ENCODE measurements at places on chromosomes 2 and 18. TPM values are rescaled to one million over a fixed set of nuclear protein-coding genes. Genes with fewer than 3 reads are reported as not detected.

DNA sequence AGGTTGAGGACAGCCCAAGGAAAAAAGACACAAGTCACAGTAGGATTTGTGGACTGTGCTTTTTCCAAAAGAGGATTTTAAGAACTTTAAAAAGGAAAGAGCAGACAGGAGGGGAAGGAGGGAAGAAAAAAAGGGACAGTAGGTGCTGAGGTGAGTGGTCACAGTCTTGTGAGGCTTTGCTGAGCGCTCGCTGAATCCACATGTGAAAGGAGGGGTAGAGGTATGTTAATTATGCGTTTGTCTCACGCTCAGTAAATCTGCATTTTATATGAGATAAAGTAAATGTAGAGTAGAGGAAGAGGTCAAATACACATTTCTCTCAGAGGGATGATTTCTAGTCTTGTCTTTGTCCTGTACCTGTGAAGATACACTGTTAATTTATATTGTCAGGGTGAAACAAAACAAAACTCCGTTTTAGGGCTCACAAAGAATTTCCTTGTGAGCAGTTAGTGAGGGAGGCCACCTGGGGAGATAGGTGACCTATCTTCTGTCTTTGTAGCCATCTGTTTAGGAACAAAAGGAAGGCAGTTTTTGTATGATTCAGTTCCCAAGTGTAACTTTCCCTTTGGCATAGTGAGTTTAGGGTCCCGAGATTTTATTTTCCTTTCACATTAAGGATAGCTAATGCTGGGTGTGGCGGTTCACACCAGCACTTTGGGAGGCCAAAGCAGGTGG lies 25.3 kb downstream of the GNAL start:
- no peak for DNase-seq
- H3K36me3 ChIP-seq = no peaks in the 10 kb centered on the region
- H3K4me3 ChIP-seq = no peak overlapping the region
- peaks cover 10% of the 10 kb centered on the region for H3K27me3 ChIP-seq
- H3K27ac ChIP-seq = no peak overlapping the region
- no peaks in the 10 kb centered on the region for H3K4me1 ChIP-seq

DNA sequence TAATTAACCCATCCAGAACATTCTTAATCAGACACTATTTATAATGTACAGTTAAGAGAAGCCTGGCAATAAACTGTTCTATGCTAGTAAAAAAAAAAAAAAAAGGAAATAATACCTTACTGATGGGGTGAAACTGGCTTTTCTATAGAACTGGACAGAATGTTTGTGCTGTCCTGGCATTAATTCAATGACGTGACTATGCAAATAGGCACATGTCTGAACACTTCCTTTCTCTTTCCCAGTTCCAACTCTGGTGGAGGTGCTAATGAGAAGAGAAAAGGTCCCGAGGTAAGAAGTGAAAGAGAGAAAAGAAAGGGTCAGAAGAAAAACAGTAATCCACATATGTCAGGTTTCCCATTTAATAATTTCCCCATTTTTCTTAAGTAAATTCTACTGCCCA lies 508.4 kb downstream of the ZEB2 start:
- no peaks in the 10 kb centered on the region for H3K27me3 ChIP-seq
- no peak overlapping the region for H3K4me3 ChIP-seq
- peaks cover 20% of the 10 kb centered on the region for H3K36me3 ChIP-seq

DNA sequence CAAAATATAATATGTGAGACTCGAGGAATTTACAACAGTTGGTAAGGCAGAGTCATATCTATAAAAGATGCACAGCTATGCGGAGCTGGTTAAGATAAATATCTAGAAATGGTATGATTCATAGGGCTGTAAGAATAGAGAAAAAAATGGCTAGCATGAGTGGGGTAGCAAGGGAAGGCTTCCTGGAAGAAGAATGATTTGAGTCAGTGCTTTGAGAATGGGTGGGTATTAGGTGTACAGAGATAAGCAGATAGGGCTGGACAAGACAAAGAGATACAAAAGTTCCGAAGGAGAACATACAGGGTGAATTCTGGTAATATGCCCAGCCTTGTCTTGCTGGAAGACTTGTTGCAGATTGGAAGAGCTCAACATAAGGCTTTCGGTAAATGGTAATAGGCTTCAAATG lies 291.5 kb upstream of the CCDC68 start:
- peaks cover 2% of the 10 kb centered on the region for H3K27me3 ChIP-seq
- no peak overlapping the region for H3K27ac ChIP-seq
- H3K4me3 ChIP-seq = no peak overlapping the region
- no peaks in the 10 kb centered on the region for H3K36me3 ChIP-seq
- no peaks in the 10 kb centered on the region for H3K4me1 ChIP-seq

- H3K27me3 ChIP-seq = peaks cover 7% of the 10 kb centered on the region
- H3K36me3 ChIP-seq = peaks cover 11% of the 10 kb centered on the region
- no peak overlapping the region for H3K27ac ChIP-seq
- no peak for DNase-seq
- H3K4me1 ChIP-seq = no peaks in the 10 kb centered on the region
These were observed 21.1 kb upstream of the IL18R1 start for GRCh38 chr2:102334486-102334885.

DNA sequence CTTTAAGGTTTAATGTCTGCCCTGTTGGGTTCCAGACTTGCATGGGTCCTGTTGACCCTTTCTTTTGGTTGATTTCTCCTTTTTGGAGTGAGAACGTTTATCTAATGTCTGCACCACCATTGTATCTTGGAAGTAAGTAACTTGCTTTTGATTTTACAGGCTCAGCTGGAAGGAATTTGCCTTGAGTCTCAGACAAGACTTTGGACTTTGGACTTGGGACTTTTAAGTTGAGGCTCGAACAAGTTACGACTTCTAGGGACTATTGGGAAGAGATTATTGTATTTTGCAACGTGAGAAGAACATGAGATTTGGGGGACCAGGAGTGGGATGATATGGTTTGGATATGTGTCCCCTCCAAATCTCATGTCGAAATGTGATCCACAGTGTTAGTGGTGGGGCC lies 267.7 kb downstream of the GLI2 start:
- no peak for DNase-seq
- H3K27ac ChIP-seq = no peak overlapping the region
- H3K27me3 ChIP-seq = no peaks in the 10 kb centered on the region
- H3K36me3 ChIP-seq = no peaks in the 10 kb centered on the region
- no peak overlapping the region for H3K4me3 ChIP-seq

DNA sequence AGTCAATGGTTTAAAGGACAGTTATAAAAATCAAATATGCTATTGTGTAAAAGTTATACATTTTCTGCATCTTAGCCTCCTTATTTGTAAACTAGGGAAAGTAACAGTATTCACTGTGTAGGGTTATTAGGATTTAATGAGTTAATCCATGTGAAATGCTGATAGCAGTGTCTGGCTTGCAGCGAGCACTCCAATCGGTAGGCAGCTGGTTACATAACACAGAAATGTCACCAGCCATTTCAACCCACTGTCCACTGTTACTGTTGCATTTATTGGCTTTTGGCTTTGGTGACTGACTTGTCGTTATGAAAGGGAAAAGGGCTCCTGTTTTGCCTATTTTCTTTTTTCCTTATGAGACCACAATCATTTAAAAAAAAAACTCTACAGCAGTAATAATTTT lies 38.9 kb downstream of the ID2 start:
- no peak overlapping the region for H3K27ac ChIP-seq
- no peaks in the 10 kb centered on the region for H3K27me3 ChIP-seq

The COLEC12 gene
- not detected for polyA plus RNA-seq

The HOXD13 gene
- not detected for polyA plus RNA-seq

Data from immature natural killer cell (primary cell).